Foreskin melanocyte (primary cell): ENCODE measurements at places on chromosomes 7 and 10.

DNA sequence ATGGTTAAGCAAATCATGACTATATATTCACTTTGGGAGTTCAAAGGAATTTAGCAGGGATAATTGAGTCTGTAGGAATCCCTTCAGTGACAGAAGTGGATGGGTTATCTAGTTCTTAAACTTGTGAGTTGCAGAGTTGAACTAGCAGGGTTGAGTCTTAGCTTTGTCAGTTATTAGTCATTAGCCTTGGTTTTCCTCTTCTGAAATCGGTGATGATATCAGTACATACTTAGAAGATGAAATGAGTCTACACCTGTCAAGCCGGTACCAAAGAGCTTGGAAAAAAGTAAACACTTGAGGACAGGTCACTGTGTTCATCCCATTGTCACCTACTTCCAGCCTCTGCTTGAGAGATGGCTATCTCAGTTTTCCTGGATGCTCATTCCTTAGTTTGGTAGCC is 73.5 kb downstream of the BUB3 start:
- no peak for DNase-seq

DNA sequence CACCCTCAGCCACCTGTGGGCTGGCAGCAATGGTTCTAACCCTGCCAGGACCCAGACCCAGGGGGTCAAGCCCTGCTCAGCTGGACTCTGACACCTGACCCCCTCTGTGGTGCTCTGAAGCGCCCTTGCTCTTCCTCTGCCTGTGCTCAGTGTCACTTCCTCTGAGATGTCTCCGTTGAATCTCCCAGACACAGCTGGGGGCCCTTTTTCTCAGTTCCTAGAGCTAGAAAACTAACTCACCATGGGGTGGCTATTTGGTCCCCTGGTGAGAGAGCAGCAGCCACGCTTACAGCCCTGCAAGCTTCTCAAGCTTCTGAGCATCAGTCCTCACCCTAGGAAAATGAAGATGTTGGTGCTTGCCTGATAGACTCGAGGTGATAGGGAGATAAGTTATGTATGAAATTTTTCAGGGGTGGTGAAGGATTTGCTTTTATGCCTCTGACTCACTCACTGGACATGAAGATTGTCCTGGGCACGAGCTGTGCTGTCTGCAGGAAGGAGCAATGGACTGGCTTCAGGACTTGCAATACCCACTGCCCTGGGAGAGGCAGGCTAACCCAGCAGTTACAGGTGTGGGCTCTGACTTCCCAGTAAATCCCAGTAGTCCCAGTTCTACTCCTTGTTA is 29.6 kb downstream of the COL13A1 start:
- no peak for DNase-seq

GRCh38 chr7:146701166-146701565 is 584.6 kb downstream of the CNTNAP2 start:
- no peak for DNase-seq

DNA sequence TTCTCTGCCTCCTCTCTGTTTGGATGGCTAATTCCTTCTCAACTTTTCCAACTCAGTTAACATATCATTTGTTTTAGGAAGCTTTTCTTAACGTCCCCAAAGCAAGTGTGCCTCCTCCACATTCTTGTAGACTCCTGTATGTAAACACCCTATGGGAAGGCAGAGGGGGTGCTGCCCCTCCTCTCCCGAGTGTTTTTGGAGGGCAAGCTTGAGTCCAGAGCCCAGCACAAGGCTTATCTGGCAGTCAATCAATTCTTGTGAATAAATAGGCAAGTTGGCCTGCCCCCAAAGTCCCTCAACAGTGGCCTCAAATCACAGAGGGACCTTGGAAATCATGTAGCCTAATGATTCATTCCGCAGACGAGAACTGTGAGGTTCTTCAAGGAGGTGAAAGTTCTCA is 305.6 kb downstream of the RPS24 start:
- no peak for DNase-seq

GRCh38 chr10:114495303-114495702 is 91.0 kb upstream of the AFAP1L2 start:
- no peak for DNase-seq

GRCh38 chr7:80537091-80537490 is 25.2 kb upstream of the GNAT3 start:
- DNase-seq: no peak

DNA sequence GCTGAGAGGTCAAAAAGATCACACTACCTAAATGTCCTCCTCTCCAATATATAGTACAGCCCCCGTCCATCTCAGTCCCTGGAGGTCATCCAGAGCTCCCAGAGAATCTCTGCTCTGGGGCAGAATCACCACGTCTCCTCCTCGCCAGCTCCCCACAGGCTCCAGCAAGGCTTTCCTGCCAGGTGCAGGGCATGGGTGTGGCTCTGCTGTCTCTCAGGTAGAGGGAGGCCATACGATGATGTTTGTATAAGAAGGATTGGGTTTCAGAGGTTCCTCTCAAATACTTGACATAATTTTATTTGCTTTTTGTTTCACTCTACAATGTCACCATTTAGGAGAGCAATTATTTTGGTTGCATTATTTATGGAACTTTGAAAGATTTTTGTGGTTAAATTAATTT is 98.3 kb upstream of the PRSS58 start:
- DNase-seq: no peak

- DNase-seq: no peak
Observed at GRCh38 chr10:13656337-13657100, 69.8 kb downstream of the PRPF18 start.

DNA sequence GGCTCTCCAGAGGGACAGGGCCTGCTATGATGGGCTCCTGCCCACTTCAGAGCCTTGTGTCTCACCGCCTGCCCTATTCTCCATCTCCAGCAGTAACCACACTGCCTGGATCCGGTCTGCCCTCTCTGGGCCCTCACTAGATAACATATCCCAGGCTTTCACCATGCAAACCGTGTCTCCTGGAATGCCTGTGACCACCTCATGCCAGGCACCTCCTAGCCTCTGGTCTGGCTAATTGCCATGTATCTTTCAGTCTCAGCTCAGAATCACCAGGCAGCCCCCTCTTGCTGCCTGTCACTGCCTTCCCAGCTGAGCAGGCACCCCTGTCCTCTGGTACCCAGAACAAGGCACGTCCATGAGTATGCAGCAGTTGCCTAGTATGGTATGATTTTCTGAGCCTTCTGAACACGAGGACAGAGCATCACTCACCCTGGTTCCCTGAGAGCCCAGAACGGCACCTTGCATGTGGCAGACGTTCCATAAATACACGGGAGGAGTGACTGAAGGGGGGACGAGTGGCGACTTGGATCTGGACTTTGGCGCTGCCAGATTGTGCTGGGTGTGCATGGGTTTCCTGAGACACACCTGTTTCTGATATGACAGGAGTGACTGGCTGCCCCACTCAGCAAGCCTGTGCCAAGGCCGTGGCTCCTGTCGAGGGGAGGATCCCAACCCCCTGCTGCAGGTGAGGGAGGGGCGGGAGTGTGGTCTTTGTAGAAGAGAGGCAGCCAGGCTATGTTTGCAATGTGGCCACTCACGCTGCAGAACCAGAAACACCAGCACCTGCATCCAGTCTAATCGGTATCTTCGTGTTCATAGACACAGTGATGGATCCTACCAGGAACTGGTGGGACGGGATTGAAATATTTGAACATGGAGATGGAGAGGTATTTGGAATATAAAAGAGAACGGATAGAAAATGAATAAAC is 95.2 kb downstream of the VOPP1 start:
- no peak for DNase-seq

DNA sequence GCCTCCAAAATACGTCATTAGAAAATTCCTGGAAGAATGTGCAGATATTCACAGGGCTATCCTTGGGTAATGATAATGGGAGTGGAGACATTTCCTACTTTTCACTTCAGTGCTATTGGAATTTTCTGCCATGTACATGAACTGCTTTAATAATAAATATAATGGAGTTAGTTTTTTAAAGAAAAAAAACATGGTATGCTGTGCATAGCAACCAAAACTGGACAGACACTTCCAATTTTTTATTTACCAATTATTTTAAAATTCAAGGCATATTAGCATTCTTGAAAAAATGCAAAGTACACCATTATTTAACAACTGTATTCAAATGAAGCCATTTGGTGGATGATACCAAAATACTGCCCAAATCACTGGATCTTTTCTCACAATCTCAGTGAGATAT is 3.3 kb downstream of the XRCC2 start:
- no peak for DNase-seq

GRCh38 chr7:152312316-152312715 is 123.5 kb downstream of the KMT2C start:
- DNase-seq: no peak

GRCh38 chr7:96589038-96589437 is 120.6 kb downstream of the SEM1 start:
- DNase-seq: no peak

DNA sequence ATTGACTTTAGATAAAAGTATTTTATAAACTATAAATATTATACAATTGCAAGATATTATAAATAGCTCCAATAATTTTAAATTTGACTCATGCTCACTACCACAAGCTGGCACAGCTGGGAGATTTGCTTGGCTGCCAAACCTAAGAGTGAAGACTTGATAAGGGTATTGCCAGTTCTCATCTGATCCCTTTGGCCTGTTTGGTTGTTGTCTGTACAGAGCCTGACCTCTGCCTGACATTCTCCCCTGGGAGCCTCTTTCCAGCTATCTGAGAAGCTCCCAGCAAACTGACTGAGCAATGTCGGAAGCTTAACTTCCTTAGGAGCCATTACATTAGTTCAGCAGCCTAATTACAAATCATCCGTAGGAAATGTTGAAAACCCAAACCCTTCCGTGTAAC is 10.2 kb upstream of the LMOD2 start:
- DNase-seq: no peak

- no peak for DNase-seq
Observed at GRCh38 chr10:129233351-129234148, 233.5 kb upstream of the MGMT start.

DNA sequence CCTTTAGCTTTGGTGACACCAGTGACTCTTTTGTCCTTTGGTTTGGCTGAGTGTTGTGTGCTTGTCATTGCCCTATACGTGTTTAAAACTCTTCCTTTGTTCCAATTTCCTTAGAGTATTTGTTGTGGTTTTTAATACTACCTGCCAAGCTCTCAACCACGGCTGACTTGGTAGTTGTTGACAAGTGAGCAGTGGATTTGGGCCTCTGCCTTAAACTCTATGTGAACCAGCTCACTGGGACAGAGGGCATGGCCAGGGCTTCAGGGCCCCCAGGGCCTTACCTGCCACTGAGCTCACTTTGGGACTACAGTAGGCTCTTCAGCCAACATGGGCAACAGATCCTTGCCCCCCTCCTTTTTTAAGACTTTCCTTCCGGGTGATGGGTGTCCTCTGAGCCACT is 9.6 kb upstream of the DMBT1 start:
- no peak for DNase-seq

GRCh38 chr7:92868683-92869293 is 32.4 kb upstream of the CDK6 start:
- DNase-seq: no peak

GRCh38 chr10:14312014-14312413 is 18.7 kb downstream of the FRMD4A start:
- DNase-seq: no peak

- no peak for DNase-seq
Observed at GRCh38 chr7:34157137-34157536, 251.8 kb downstream of the BMPER start.

DNA sequence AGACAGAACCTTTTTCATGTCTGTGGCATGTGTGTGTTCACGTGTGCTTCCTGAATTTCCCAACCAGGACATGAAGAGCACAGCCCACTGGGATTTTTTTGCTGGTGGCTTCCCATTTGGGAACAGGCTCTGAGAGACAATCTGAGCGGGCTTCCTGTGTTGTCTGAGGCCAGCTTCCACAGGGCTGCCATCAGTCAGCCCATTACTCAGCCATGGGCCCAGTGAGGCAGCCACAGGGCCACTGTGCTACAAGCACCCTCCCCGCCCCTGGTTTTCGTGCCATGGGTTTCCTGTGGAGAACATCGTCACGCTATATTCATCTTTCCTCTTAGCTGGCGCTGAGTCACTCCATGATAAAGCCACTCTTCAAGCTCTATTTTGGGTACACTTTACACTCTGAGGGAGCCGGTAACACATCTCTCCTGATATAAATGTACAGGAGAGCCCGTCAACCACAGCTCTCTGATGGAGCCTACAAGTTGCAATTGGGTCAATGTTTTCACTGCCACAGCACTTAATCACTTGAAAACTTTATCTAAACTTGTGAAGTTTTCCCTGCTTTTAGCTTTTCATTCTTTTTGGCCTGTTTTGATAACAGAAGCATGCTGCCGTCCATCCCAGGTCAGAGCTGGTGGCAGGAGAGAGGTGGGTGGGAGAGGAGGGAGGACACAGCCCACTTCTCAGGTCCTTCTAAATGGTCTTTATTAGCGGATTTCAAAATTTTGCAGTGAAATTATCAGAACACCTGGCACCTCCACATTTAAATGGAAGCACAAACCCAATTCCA is 96.9 kb downstream of the HIPK2 start:
- peak; percentile 89 for DNase-seq

DNA sequence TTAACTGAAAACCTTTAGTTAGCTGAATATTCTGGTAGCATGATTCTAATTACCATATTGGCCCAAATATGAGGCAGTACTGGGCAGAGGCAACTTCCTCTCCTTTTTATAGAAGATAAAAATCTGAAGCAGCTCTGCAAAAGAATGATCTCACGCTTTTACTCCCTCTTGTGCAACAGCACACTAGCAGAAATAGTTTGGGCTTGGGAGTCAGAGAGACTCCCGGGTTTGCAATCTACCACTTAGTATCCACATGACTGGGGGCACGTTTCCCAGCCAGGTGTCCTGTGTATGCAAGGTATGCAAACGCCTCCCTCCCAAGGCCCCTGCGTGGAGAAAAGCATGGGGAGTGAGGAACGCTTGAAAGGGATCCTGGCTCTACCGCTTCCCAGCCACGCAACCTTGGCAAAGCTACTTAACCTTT is 47.2 kb upstream of the RHEB start:
- DNase-seq: no peak

DNA sequence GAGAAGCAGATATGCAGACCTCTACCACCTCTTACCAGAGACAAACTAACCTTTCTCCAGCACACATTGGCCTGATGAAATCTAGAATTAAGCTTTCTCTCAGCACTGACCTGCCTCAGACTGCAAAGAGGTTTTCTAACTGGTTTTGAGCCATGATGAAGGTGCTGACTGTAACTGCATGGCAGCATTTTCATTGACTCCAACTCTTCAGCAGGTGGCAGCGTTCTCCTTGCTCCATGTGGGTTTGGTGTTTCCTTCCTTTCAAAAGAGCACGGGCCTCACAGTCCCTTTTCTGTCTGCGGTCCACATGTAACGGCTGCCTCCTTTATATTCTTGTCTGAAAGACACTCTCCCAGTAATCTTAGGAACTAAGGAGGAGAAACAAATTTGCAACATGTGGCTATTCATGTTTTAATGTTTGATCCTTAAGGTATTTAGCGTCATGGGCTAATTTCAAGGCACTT is 12.6 kb downstream of the KLLN start:
- no peak for DNase-seq

- DNase-seq: no peak
Observed at GRCh38 chr7:27101957-27102580, 414 bp downstream of the HOXA2 start.
